Stimulated activated CD8-positive, alpha-beta memory T cell treated with anti-CD3 and anti-CD28 coated beads, Interleukin-7, amount 100 ng/mL, for 48 hours (primary cell): ENCODE measurements at places on chromosomes 7 and 10.

DNA sequence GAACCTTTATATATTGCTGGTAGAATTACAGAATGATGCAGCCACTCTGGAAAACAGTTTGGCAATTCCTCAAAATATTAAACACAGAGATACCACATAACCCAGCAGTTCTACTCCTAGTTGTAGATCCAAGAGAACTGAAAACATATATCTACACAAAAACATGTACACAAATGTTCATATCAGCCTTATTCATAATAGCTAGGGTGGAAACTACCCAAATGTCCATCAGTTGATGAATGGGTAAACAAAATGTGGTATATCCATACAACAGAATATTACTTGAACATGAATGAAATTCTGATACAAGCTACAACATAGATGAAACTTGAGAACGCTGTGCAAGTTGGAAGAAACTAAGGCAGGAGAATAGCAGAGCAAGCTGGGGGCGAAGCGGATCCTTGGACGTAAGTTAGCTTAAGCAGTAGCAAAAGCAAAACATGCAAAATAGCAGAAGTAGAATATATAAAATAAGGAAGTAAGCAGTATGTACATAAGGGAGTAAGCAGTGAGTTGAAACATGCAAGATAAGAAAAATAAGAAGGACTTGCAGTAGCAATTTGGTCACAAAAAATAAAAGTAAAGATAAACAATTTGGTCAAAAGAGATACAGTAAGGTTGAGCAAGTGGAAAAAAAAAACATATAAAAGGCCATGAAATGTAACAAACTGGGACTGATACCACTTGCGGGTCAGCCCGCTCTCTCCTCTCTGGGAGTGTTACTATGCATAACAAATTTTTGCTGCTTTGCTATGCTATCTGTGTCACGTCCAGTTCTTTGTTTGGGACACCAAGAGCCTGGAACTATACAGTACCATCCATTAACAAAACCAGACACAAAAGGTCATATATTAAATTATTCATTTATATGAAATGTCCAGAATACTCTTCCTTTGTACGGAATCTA, 18.0 kb upstream of the HILPDA start:
- DNase-seq: no peak

GRCh38 chr7:106792233-106792926, 72.7 kb upstream of the PIK3CG start:
- no peak for DNase-seq

DNA sequence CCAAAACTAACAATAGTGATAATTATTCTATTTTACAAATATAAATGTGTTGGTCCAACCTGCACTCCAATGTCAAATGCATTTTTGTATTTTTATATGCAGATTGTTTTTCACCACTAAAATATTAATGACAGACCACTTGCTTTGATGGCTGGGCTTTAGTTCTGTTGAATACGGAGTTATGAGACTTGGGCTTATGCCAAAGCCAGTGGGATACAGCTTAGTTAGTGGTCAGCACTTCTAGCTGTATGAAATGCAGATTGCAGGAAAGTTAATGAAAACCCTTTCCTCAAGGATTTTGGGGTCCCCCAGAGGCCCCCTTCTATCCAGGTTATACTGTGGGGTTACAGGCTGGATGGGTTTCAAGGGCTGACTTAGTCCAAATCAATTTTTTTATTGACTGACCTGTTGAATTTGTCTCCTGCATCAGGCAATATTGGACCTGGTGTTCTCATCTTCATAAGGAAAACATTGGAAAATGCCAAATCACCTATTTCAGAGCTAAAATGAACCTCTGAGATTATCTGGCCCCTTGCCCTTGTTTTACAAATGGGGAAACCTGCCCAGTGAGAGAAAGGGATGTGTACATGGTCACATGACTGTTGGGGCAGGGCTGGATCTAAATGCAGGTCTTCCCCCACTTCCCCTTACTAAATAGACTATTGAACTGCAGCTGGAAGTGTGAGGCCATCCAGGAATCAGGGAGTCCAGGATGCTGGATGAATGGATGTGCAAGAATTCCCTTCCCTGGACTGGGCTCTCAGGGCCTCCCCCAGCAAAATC, 1085.3 kb downstream of the KCNMA1 start:
- no peak for DNase-seq

- no peak for DNase-seq
Measured at GRCh38 chr10:130479926-130480325, 343.7 kb downstream of the GLRX3 start.

GRCh38 chr7:93955304-93955703, 33.8 kb downstream of the GNG11 start:
- DNase-seq: no peak

DNA sequence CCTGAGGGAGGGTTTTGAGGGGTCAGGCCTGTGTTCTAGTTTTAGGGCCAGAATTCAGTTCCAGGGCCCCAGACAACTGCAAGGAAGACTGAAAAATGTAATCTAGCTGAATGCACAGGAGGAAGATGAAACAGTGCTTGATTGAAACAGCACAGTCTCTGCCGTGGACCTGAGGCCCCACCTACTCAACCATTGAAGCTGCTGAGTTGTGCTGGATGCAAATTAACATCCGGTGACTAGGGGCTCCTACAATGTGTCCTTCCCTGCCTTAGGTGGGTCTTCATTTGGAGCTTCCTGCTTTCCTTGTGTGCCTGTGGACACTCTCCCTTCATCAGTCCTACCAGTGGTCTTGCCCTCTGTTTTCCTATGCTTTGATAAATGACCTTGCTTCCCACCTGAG, 5.7 kb downstream of the GLRX3 start:
- DNase-seq: no peak

DNA sequence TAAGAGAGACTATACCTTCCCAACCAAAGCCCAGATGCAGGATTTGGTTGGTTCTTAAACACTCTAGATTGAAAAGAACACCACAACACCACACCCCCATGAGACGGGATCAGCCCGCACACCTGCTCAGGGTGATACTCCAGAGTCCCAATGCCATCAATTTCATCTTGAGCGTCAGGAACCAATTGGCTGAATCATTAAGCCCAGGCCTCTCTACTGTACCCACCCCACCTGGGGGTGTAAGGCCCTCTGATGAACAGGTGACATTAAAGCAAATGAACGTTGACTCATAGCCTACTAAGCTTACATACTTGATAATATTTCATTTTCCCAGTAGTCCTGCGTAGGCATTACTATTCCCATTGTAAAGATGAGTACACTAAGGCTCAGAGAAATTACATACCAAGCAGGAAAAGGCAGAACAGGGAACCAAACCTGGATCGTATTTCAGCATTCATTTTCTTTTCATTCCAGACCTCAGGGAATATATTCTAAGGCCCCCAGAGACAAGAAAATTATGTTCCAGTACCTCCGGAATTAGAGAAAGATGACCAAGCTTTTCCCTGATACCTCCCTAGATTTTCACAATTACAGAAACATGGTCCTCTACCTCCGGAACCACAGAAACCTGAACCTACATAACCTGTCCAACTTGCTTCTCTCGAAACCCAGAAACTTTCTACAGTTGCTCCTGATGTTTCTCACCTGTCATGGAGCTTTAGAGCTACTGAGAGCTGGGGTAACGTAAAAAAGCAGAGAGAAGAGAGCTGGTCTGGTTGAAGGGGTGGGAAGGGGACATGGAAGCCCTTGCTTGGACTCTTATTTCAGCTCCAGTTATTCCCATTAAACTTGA, 43.1 kb upstream of the KDM7A start:
- DNase-seq: no peak

DNA sequence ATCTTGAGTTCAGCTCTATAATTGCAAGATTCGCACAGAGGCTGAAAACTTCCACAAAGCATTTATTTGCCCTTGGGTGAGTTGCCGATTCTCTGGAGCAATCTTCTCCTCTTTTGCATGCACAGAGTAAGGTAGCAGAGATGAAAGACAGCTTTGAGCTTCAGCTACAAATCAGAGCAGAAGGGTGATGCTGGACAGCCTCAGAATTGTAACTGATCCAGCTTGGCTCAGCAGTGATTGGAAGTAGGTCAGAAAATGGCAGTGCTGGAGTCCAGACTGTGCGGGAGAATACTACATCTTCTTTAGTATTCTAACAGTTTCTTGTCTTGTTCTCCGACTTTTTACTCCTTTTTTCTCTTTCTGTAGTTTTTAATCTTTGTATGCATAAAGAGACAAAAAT, 55.4 kb upstream of the CDC14C start:
- DNase-seq: no peak

DNA sequence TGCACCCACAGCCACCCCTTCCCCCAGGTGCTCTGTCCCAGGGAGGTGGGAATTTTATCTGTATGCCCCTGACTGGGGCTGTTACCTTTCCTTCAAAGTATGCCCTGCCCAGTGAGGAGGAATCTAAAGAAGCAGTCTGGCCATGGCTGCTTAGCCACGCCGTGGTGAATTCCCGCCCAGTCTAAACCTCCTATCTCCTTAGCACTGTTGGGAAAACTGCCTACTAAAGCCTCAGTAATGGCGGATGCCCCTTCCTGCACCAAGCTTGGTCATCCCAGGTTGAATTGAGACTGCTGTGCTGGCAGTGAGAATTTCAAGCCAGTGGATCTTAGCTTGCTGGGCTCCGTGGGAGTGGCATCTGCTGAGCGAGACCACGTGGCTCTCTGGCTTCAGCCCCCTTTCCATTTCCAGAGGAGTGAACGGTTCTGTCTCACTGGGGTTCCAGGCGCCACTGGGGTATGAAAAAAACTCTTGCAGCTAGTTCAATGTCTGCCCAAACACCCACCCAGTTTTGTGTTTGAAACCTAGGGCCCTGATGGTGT, 87.2 kb downstream of the ABCC2 start:
- DNase-seq: no peak

- no peak for DNase-seq
Measured at GRCh38 chr7:144032516-144032915, 16.2 kb upstream of the OR2A5 start.

- no peak for DNase-seq
Measured at GRCh38 chr10:116385994-116386809, 41.4 kb upstream of the PNLIPRP3 start.

DNA sequence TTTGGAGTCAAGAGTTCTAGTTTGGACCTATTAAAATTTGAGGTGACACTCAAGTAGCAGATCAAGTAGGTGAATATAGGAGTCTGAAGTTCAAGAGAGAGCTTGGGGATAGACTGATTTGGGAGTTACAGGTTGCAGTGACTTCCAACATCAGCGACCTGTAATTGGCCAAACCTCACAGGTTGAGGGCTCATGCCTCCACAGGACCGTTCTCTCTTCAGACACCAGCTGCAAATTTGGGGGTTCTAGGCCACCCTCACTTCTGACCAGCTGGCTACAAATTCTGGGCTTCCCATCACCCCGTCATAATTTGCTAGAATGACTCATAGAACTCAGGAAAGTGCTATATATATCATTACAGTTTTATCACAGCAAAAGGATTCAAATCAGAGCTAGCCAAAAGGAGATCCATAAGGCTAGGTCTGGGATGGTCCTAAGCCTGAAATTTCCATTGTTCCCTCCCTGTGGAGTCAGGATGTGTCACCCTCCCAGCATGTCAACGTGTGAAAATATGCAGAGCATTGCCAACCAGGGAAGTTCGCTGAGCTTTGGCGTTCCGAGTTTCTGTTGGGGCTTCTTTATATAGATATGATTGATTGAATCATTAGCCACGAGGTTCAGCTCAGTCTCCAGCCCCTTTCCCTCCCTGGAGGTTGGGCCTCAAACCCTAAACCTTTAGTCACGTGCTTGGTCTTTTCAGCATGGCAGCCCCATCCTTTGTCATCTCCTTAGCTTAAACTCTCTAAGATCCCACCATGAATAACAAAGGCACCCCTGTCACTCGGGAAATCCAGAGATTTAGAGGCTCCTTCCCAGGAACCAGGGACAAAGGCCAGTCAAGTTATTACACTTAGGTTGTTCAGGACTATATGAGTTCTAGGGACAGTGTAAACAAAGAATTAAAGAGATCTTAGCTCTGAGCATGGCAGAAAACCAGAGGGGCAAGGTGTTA, 20.7 kb upstream of the ZNF212 start:
- no peak for DNase-seq

DNA sequence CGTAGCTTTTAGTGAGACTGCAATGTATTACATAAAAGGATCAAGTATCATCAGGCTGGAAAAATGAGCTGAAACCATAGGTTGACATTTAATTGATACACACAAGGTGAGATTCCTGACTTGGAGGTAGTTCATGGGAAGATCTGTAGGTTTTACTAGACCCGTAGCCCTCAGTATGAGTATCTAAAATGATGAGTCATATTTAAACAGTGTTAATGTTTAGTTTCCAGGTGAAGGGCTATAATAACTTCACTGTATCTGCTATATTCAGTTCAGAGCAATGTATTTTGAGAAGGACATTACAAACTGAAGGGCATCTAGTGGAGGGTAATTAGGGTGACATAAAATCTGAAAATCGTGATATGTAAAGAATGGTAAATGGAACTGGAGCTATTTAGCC, 35.0 kb downstream of the ENTPD1 start:
- DNase-seq: no peak

DNA sequence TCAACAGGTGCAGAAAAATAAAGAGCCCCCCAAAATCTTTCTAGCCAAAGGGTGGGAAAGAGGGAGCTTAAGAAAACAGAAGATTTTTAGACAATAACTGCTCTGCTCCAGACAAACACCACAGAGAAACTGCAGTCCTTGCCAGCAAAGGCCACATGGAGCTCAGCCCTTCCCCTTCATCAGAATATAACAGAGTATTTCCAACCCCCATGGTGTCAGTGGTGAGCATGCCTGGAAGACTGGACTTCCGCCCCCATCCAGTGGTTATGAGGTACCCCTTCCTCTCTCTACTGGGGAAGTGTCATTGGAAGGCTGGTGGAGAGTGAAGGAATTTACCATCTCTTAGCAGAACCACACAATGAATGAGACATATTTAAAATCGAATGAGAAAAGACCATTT, 1007.3 kb upstream of the CELF2 start:
- no peak for DNase-seq

DNA sequence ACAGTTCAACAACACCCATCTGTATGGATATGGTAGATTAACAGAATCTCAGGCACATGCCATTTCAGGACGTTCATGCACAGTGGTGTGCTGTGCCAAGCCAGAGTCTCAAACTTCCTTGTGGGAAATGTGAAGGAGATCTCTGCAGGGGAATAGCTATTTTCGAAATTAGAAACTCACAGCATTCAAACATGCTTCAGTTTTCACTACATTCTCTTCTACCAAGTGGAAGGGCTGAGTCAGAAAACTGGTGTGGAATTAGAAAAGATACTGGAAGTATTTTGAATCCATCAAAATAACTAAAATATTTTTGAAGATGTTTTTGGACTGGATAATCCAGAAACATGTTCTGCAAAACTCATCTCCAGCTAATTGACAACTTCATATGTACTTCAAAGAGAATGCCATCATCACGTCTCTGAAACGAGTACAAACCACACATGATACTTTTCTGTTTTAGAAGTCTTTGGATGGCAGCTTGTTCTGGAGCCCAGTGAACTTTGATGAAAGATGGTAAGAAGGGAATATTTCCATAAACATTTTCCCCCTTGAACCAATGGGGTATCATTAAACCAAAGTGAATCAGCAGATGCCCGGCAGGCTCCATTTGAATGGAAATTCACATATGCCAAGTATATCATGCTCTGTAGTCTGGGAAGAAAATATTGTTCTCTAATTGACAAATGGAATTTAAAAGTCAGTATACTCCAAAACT, 616.3 kb upstream of the IGFBP3 start:
- DNase-seq: no peak

- DNase-seq: no peak
Measured at GRCh38 chr7:1593091-1593866, 23.4 kb upstream of the PSMG3 start.
